ENCODE measurements at places on chromosomes 1 and 21.

DNA sequence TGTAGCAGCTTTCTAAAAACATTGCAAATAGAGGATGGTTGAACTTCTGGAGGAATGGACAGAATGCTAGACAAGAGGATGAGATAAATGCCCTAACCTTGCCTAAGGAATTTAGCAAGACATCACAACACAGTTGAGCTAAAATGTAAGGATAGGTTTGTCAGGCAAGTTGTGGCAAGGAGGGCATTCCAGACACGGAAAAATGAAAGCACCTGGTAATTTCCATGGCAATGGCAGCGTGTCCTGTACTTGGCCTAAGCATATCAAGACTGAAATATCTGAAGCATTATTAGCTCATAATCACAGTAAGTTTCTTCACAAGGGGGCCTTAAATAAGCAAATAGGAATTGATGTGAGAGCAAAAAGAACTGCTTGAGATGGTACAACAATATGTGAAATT, 105.1 kb upstream of the USP25 start:
- DNase-seq = no peak

DNA sequence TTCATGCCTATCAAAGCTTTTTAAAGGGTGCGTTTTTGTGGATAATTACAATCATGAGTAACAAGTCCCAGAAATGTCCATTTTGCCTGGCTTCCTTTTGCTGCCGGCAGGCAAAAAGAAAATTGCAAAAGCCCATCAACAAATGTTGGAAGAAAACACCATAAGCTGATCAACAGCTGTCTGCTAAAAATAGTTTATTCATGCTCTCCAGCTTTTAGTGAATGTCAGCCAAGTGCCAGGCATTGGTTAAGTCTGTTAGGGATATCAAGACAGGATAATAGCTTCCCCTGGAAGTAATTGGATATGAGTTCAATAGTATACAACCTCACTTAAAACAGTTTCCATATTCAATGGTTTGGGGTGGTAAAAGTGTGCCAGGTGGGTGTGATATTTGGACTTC, 13.6 kb upstream of the AGMAT start:
- peak; percentile 46 for DNase-seq

DNA sequence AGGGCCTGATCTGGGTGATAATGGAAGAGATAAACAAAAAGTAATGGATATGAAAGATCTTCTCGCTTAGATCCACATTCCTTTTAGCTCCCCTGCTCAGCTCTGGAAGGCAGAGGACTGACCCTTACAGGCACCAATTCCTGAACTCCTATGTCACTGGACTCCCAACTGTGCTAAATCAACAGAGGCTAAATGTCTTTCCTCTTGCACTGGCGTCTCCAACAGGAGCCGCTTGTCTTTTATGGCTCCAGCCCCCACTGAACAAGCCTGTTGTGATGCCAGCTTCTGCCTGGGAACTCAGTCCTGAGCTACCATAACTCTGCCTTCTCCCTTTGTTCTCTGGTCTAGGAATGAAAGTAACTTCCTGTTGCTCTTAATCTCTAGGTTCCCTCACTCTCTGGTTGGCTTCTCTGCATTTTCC, 142.1 kb upstream of the COL11A1 start:
- DNase-seq = no peak

GRCh38 chr21:22725436-22725835, 1727.2 kb downstream of the NCAM2 start:
- DNase-seq = no peak

DNA sequence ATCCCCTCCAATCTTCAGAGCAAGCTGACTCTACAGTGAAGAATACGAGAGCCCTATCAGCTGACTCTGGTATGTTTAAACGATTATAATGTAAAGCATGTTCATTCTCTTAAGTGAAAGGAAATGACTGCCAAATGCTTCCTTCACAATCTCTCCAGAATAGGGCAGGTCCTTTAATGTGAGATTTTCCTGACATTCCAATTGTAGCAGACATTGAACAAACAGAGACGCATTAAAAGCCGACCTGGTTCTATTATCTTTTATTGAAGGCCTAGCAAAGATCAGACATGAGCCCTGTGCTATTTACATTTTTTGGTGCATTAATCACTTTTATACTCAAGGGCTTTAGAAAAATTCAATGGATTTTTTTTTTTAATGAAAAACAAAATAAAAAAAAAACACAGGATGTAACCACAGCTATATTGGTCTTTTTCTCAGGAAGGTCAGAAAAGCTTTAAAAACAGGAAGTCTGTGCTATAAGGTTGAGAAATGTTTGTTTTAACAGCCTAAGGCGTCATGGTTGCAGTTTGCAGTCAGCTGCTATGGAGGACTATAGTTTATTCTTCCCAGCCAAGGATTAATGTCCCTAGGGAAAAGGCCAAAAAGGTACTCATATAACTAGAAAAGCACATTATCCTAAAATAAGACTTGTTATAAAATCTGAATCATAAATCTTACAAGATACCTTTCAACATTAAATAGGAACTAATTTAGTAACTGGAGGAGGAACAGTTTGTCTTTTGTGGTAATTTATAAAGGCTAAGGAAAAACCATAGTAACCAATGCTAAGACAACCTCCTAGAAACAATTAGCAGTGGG, 104.8 kb downstream of the RERE start:
- peak; percentile 31 for DNase-seq

- no peak for DNase-seq
Measured at GRCh38 chr21:27129215-27129614, 162.3 kb upstream of the ADAMTS5 start.

GRCh38 chr1:219276049-219276738, 102.5 kb downstream of the LYPLAL1 start:
- no peak for DNase-seq
